H7 (cell line): ENCODE measurements at places on chromosomes 11 and 22. TPM values are rescaled to one million over a fixed set of nuclear protein-coding genes. Genes with fewer than 3 reads are reported as not detected.
A peak's percentile ranks its signal among the peaks of the same experiment; 100 is the strongest.

Gene ARRB1
- total RNA-seq, result 110 and 116 TPM in 2 replicates

Gene FOLH1
- not detected in 2 replicates for total RNA-seq

DNA sequence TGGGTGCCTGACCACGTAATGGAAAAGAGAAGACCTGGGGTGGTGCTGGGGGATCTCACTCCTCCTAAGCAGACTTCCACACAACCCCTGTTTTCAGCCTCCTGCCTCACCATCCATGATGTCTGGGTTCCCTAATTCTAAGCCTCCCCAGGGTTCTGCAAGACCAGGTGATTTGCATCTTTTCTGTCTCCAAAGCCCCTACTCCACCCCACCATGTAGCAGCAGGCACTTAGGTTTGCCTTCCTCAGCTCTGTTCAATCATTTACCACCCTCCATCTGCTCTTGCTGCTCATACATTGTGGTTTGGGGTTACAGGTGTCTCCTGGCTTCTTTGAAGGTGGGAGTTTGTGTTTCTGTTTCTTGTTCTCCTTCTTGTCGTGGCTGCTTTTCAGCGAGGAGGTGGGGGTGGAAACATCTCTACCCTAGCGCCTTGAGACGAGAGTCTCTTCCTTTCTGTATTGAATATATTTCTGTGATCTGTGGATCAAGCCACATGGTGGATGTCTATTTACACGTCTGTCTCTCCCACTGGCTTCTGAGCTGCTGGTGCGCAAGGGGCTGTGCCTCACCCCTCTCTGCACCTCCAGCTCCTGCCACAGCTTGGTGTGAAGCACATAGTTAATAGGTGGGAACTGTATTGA, 6.6 kb upstream of the SSTR3 start:
- no peak for DNase-seq

DNA sequence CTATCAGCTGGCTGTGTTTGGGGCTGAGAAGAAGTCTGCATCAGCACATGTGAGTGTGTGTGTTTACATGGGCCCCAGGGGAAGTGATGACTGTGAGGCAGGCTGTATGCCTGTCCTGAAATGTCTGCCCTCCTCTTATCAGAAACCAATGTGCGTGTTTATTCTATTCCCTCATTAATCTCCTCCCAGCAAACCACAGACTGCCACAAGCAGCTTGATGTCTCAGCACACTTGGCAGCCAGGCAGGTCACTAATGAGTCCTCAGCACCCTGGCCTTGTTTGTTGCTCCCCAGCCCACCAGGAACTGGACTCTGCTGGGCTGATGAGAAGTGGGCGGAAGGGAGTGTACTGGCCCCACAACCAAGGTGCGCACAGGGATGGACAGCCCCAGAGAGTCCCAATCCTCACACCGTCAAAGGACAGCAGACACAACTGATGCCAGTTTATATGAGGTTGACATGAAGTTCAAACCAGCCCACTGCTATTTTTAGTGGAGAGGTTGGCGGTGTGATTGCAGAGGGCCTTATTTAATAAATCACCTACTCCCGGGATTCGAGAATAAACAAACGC, 225.8 kb downstream of the ETS1 start:
- no peak for DNase-seq

DNA sequence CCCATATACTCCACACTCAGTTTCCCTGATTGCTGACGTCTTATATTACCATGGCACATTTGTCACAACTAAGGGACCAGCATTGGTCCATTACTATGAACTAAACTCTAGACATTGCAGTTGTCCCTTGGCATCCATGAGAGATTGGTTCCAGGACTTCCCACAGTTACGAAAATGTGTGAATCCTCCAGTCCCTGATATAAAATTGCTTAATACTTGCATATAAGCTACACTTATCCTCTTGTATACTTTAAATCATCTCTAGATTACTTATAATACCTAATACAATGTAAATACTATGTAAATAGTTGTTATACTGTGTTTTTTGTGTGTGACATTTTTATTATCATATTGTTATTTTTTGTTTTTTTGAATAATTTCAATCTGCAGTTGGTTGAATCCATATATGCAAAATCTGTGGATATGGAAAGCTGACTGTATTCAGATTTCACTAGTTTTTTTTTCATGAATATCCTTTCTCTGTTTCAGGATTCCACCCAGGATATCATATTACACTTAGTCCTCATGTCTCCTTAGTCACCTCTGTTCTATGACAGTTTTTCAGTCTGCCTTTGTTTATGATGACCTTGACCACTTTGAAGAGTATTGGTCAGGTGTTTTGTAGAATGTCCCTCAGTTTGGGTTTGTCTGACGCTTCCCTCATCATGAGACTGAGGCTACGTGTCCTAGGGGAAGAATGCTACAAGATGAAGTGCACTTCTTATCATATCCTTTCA, 55.3 kb downstream of the INSC start:
- DNase-seq, result no peak

- no peak for DNase-seq
Observed at GRCh38 chr11:34219279-34219678, 113.8 kb downstream of the NAT10 start.

GRCh38 chr22:42725606-42726355, 5.1 kb upstream of the A4GALT start:
- DNase-seq, result no peak

DNA sequence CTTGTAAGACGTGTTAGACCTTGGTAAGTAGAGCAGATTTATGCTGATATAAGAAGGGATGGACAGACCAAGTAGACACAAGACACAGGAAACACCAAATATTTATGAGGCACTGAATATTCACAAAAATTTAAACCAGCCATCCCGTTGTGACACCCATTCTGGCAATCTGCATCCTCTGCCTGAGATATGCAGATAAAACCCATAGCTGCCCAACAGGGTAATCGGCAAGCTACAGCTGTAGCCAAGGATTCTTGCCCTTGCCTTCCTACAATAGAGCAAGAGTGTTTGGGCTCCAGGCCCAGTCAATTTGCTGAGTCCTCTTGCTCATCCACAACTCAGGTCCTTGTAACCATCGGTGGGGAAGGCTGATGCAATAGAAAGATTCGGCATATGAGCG, 18.5 kb upstream of the MPZL2 start:
- no peak for DNase-seq

GRCh38 chr11:46247090-46247489, 30.4 kb upstream of the CREB3L1 start:
- DNase-seq, result no peak

- no peak for DNase-seq
Observed at GRCh38 chr22:37926771-37927636, 20.9 kb downstream of the MICALL1 start.

- no peak for DNase-seq
Observed at GRCh38 chr22:24059121-24059520, 48.0 kb downstream of the CABIN1 start.

DNA sequence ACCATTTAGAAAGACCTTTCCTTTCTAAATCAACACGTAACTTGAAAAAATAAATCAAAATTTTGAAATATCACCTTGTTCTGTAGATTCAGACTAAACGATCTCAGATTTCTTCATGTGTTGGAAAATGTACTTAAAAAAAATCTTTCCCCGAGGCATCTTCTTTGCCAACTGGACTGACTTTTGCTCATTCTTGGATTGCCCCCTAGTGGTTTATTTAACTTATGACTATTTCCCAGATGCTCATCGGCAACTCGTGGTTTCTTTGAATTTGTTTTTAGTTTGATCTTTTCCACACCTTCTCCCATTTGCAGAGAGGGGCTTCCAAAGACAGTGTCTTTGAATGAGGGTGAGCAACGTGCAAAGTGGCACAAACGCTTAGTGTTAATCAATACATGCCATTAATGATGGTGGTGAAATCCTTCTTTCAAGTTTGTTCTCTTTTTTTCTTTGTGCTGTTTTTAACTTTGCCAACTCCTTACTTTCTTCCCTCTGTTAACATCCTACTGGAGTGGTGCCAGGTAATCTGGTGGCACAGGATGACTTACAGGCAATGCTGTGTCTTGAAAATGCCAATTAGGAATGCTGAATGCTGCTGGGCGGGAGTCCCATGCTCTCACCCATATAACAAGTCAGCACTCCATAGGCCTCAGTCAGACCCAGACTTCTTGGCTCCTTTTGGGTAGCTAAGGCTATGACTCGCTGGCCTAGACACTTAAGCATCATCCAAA, 18.3 kb downstream of the PRSS23 start:
- peak; percentile 49 for DNase-seq

- peak; percentile 52 for DNase-seq
Observed at GRCh38 chr22:23205339-23206049, 25.2 kb downstream of the BCR start.

Gene TUBA8
- total RNA-seq, result 0.92 and 2.7 TPM in 2 replicates

DNA sequence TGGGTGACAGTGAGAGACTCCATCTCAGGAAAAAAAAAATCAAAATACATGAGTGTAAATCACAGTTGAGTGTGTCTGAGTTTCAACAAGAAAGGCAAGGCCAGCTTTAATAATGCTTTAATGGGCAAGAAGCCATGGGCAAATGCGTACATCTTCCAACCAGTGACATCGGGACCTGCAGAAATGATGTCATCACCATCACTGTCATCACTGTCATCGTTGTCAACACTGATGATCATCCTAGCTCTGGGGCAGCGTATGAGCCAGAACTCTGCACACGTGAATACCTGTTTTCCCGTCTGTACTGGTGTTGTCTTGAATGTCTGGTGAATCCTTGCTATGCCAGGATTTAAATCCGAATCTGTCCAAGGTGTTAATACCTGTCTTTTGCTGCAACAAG, 712.5 kb downstream of the BRD1 start:
- no peak for DNase-seq

Gene DDTL
- total RNA-seq, result 3.5 and 4.2 TPM in 2 replicates

Gene USP35
- total RNA-seq, result 5.1 and 7.5 TPM in 2 replicates

Gene CBL
- 16.1 and 23.6 TPM in 2 replicates for total RNA-seq

Gene INPP5J
- total RNA-seq, result 10.6 and 11.9 TPM in 2 replicates

GRCh38 chr11:74636630-74637184, 44.3 kb downstream of the POLD3 start:
- DNase-seq, result no peak
